ENCODE measurements at places on chromosomes 13 and 19.
A peak's percentile ranks its signal among the peaks of the same experiment; 100 is the strongest.

DNA sequence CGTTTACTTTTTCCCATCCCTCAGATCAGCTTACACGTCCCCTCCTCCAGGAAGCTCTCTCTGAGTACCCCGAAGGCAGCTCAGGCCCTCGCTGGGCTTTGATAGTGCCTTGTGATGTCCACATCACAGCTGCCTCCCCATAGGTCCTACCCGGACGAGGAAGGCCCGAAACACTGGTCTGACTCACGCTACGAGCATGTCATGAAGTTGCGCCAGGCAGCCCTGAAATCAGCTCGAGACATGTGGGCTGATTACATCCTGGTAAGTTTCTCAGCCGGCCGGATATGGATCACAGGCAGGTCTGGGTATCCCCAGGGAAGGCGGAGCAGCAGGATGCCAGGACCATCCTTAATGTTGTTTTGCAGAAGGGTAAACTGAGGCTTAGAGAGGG lies 4.8 kb downstream of the COLGALT1 start:
- no peak for DNase-seq

GRCh38 chr13:38902551-38902950 lies 88.1 kb downstream of the STOML3 start:
- no peak for DNase-seq

DNA sequence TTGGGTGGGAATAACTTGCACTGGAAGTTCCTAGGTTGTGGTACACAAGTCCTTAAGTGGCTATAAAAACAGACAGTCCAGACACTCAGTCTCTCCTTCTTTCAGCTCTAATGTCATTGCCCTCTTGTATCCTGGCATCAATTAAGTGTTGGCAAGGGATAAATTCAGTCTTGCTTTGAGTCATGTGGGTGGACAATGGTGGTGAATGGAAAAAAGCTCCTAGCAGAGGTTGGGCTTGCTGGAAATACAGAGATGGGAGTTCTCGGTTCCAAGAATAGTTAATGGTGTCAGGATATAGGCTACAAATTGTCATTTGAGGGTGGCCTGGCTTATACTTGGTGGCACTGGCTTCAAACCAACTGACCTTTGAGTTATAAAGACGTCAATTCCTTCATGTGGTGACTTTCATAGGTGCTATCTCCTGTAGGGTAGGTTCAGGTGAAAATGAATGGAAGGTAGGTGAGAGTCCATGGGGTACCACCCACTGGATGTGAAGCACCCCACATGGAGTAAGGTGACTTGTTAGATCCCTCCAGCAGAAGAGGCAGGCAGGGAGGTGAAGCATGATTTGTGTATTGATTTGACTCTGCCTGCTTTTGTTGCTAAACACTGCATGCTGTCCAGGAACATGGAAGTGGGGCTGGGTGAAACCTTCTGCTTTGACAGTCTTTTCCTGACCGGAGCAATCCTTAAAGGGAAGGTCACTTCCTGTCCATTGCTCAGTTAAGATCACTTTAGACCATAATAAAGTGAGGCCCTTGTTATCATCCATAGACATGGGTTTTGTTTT lies 102.0 kb downstream of the LACC1 start:
- DNase-seq = no peak

GRCh38 chr13:98272549-98272948 lies 95.5 kb upstream of the RNF113B start:
- DNase-seq = no peak

- no peak for DNase-seq
Measured at GRCh38 chr19:35484252-35485036, 5.8 kb downstream of the KRTDAP start.

GRCh38 chr13:46962281-46962941 lies 65.6 kb upstream of the HTR2A start:
- DNase-seq = no peak

GRCh38 chr13:87798536-87798935 lies 127.4 kb downstream of the SLITRK5 start:
- no peak for DNase-seq

DNA sequence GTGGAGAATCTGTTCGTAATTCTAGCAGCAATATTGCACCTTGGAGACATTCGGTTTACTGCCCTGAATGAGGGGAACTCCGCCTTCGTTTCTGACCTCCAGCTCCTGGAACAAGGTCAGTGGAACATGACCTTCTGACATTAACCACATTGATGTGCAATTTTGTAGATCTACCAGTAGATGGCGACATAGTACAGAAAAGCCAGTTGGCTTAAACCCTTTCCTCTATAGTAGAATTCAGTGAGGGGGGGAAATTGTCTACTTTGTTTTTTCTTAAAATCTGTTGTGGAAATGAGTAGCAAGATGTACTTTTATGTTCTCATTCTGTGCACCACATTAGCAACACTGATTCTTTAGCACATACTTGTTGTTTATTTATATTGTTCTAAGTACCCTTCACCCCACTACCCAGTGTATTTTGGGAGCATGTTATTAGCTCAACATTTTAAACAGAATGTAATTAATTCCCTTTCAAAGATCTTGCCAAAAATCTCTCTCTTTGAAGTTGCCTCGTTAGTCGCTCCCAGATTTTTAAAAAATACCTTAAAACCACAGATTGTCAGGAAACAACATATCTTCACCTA lies 332.2 kb downstream of the MYO16 start:
- peak; percentile 5 for DNase-seq

DNA sequence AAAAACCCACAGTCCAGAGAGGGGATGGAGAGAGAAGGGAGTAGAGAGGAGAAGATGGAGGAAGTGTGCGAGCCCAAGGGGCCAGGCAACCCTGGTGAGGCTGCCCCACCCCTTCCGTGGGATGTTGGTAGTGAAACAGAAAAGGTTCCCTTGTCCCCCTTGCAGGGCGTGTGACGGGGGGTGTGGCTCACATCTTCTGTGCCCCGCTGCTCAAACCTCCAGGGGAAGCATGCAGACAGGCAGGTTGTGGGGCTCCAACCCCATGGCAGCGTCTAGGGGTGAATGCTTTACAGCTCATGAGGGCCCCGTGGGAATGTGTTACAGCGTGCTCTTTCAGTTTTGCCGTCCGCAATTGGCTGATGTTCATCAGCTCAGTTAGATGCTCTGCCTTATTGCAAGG lies 14.7 kb upstream of the EVI5L start:
- DNase-seq = no peak
